ENCODE measurements at places on chromosomes 1 and 21.

- DNase-seq, result no peak
Measured at GRCh38 chr1:22780696-22781095, 70.1 kb downstream of the EPHB2 start.

GRCh38 chr1:187078321-187078720 lies 249.6 kb downstream of the PLA2G4A start:
- DNase-seq, result no peak

DNA sequence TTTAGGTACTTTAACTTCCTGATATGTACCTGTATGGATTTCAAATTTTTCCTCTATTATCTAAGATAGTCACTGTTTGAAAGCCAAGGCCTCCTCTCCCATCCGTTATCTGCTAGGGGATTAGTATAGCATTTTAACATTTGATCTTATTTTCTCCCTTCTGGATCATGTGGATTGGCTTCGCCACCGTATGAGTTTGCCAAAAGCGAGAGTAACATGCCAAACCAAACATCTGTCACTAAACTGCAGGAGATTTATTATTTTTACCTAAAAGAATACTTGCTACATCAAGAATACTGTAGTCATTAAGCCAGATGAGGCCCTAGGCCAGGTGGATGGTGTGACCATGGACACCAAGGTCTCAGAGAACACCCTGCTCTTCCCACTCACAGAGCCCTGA lies 28.5 kb upstream of the EEIG2 start:
- DNase-seq, result no peak

- DNase-seq, result no peak
Measured at GRCh38 chr1:170604065-170604464, 59.9 kb upstream of the PRRX1 start.

DNA sequence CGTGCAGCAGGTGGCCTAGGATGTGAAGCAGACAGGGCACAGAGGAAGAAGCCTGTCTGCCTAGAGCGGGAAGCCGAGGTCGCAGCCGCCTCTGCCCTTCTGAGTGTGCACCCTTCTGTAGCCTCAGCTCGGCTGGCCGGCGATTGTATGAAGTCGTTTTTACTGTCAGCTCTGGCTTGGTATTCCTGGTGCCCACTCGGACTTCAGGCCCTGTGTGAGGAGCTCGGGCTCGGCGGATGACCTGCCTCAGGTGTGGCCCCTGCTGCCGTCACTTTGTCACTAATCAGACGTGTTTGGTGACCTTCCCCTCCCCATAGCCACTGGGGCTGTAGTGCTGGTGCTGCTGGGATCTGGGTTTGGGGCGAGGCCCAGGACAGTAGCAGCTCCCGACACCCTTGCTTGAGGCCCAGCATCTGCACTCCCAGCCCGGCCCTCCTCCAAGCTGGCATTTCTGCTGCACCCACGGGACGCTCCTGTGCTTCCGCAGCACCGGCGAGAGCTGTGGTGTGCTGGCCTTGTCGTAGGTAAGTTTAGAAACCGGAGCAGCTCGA lies 18.1 kb downstream of the SLX9 start:
- DNase-seq, result no peak

DNA sequence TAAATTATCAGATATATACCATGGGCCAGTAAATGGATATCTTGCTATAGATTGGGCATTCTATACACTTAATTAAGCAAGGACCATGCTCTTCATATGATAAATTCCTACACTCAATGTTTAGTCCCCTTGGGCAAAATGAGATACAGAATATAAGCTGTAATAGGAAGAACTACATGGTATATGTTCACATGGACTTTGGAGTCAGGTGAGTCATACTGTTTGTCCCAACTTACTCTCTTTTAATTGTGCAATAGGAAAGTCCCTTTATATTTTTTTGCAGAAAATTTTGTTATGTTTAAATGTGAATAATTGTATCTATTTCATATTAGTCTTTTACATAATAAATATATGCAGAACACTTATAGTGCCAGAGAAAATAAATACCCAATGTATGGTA lies 820.2 kb upstream of the ADAMTS5 start:
- DNase-seq, result no peak

DNA sequence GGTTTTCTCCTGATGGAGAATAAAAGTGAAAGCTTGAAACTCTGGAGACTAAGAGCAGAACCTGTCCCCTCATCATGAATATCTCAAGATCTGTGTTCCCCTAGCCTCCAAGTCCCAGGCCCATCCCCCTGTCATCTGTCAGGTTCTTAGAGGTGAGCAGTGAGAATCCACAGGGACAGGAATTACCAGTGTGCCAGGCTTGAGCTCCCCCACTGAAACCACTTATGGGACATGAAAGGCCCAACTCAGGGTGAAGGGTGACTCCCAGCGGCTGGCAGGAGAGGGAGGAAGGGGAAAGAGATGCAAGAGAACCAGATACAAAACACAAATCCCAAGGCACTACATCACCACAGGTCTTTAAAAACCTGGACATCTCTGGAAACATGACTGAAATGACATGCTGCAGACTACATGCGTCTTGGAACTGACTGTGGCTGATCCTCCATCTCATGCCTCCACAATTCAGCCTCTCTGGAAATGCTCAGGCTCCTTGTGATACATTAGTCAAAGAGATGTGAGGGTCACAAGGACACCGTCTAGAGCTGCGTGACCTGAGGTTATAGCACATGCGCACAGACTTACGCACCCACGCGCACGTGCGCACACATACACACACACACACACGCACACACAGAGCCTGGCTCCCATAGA lies 6.8 kb upstream of the LY9 start:
- DNase-seq, result no peak

DNA sequence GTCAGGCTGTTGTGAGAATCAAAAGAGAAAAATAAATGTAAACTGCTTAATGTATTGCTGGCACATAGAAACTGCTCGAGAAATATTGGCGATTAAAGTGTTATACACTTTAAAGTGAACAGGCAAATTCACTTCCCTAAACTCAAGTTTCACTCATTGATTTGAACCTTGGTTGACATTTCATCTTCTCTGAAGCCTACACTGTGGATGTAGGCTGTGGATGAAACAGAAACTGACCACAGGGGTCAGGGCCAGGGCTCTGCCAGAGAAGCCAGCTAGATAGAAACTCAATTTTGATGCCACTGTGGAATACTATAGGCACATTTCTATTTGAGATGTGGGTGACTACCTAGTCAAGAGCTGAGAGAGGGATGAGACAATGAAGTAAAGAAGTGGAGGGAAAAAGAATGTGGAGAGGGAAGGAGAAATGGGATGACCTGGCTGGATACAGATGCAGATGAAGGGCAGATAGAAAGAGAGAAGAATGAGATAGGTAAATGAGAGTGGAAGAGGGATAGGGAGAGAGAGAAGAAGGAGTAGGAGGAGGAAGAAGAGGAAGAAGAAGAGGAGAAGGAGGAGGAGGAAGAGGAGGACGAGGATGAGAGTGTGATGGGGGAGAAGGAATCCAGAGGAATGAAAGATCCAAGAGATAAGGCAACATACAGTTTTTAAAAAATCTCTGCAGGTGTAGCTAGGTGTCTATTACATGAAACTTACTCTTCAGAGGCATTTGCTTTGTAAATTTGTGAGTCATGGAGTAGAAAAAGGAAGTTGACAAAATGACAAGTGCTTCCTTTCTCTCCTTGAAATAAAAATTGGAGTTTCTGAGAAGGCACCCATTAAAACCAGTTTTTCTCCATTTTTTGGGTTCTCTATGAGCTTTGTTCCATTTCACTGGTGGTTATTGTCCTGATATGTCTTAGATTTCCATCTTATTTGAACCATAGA lies 17.4 kb upstream of the CD1D start:
- no peak for DNase-seq

DNA sequence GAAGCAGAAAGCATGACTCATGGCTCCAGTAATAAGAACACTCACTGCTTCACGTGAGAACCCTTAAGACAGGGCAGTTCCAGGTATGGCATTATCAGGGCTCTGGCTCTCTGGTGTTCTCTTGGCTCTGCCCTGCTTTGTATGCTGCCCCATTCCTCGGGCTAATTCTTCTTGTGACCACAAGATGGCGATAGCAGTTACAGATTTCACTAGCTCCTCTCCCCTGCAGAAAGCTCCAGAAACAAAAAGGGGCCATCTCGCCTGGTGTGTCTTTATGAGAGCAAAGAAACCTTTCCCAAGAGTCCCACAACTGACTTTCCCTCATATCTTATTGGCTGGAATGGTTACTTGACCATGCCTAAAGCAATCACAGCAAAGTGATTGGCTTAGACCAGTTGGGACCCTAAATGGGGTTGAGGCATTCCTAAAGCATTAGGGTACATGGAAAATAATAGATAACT lies 60.1 kb downstream of the F3 start:
- DNase-seq, result peak; percentile 44

All from GDM1 (cell line).